Right cardiac atrium (tissue), 5 donors: ENCODE measurements at places on chromosomes 6 and 20. TPM values are rescaled to one million over a fixed set of nuclear protein-coding genes. Genes with fewer than 3 reads are reported as not detected.
A peak's percentile ranks its signal among the peaks of the same experiment; 100 is the strongest.

GRCh38 chr6:49202924-49203536, 260.0 kb downstream of the MMUT start:
- no peak for DNase-seq

GRCh38 chr20:49691818-49692568, 21.7 kb downstream of the B4GALT5 start:
- DNase-seq: no peak

DNA sequence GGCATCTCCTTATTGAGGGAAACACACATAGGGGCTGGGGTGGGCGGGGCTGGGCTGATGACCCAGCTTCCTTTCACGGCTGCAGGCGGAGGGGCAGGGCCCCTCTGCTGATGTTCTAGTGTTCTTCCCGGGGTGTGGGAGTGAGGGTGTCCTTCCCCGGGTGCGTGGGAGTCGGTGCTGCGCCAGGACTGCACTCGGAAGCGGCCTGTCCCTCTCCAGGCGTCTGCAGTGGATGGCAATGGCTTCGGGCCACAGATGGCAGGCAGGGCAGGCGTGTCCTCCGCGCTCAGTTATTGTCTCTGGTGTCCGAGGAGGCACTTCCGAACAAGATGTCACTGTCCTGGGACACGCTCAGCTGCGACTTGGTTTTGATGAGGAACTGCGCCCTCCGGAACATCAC, 19.2 kb downstream of the KCNG1 start:
- no peak for DNase-seq

- no peak for DNase-seq
Measured at GRCh38 chr6:157531986-157532365, 151.0 kb downstream of the ZDHHC14 start.

DNA sequence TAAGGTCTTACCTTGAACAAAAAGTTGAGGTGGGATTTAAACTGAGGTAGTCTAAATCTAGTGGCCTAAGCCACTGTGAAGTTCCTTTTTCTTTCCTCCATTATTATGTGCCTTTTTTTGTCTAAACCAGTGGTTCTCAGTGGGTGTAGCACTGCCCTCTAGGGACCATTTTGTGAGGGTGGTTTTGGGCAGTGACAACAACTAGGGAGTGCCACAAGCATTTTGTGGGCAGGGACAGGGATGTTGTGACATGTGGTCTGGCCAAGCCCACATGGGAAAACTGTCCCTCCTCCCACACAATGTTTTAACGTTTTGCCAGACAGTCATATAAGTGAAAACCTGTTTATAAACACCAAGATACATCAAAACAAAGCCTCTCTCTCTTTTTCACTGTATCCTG, 899.4 kb upstream of the FLRT3 start:
- DNase-seq: no peak

DNA sequence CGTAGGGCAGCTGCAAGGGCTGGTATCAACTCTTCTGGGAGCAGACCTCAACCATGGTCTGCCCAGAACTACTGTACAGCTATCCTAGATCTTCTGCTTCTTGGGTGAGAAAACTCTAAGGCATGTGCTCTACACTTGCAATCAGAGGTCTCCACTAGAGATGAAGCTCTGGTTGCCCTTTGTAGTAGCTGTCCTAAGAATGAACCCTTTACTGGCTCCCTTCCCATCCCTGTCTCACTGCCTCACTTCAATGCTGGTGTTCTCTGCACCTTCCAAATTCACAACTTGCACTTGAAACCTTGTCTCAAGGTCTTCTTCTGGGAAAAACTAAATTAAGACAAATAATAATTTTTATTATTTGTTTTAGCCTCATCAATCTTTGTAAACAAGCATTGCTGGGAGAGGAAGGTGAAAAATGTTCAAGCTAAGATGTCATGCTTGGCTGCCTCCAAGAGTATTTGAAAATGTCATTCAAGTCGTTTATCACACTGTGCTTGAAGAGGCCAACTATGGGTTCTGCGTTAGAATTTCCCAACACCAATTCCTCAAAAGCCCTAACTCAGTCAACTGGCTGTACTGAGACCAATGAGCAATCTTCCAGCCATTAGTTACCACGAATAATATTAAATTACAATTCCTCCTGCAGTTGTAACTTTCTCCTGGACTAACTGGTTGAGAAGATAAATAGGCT, 255.7 kb upstream of the PRND start:
- no peak for DNase-seq

HCK gene
- 9.0 TPM for total RNA-seq

DNA sequence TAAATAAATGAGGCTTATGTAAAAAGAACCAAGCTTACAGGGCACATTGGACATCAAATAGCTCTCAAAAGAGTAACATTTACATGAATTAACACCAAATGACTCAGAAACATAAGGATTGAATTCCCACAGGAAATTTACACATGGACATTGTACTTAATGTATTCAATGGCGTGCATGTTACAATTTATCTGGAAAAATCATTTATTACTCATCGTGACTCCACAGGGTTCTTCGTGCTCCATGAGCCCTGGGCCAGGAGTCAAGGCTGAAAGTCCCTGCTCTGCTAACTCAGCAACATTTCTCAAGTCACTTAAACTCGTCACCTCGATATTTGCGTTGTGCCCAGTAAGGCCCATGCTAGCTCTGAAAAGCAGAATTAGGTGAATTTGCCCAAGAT, 158.5 kb downstream of the PHACTR1 start:
- no peak for DNase-seq

GRCh38 chr20:34954904-34955230, 739 bp downstream of the GSS start:
- DNase-seq: peak; percentile 44

VIP gene
- 0.29 TPM for total RNA-seq

GLYATL3 gene
- not detected for total RNA-seq

DNA sequence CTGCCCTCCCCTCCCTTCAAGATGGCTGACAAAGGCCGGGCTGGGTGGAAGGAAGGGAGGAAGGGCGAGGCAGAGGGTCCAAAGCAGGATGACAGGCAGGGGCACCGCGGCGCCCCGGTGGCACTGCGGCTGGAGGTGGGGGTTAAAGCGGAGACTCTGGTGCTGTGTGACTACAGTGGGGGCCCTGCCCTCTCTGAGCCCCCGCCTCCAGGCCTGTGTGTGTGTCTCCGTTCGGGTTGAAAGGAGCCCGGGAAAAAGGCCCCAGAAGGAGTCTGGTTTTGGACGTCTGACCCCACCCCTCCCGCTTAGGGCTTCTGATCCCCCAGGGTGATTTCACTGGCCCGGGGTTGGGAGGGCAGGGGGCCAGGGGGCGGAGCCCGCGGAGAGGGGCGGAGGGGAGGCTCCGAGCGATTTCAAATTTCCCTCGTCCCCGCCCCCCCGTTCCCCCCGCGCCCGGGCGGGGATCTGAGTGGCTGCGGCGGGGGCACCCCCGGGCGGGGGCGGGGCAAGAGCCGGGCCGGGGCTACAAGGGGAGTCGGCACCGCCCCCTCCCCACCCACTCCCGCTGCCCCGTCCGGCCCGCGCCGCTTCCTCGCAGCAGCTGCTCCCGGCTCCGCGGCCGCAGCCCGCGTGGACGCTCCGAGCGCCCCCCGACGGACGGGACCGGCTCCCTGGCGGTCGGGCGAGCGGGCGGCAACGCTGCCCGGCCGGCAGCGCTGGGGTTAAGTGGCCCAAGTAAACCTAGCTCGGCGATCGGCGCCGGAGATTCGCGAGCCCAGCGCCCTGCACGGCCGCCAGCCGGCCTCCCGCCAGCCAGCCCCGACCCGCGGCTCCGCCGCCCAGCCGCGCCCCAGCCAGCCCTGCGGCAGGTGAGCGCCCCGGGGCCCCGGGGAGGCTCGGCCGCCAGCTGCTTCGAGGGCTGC, at the start of gene DNMT3B:
Gene DNMT3B, plus strand, starts transcription at position 555 of the 923 bp plus-strand sequence. CDS start 17,939 bp downstream, outside the sequence.
- peak; percentile 93 for DNase-seq

DNA sequence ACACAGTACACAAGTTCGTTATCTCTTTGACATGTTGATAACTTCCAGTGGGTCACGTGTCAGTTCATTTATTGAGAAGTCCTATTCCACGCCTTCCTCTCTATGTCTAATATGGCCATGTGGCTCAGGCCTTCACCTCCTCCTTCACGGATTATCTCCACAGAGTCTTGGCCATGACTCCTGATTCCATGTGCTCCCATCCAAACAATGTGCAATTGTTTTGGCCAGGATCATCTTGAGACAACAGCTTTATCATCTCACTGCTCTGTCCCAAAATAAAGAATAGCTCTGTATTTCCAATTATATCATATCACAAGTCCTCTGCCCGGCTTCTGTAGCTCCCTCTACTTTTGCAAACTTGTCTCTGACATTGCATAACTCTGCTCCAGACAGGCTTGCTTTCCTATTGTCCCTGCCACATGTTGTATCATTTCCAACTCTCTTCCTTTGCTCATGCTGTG, 11.1 kb upstream of the TXNDC5 start:
- no peak for DNase-seq

PGC gene
- not detected for total RNA-seq

GRCh38 chr6:55437141-55437540, 109.9 kb downstream of the GFRAL start:
- no peak for DNase-seq

GRCh38 chr6:104928141-104928540, 28.8 kb upstream of the LIN28B start:
- DNase-seq: no peak

DNA sequence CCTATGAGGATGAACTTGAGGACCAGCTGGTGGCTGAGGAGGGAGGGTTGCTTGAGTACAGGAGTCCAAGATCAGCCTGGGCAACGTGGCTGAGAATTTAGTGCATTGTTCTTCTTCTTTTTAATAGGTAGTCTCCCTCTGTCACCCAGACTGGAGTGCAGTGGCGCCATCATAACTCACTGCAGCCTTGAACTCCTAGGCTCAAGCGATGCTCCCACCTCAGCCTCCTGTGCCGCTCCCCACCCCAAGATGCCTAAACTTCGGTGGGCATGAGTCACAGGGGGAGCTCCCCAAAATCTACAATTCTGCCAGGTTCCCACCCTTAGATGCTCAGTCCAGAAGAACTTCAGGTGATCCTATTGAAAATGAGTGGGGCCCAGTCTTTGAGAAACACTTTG, 21.4 kb downstream of the FAM50B start:
- no peak for DNase-seq

DNA sequence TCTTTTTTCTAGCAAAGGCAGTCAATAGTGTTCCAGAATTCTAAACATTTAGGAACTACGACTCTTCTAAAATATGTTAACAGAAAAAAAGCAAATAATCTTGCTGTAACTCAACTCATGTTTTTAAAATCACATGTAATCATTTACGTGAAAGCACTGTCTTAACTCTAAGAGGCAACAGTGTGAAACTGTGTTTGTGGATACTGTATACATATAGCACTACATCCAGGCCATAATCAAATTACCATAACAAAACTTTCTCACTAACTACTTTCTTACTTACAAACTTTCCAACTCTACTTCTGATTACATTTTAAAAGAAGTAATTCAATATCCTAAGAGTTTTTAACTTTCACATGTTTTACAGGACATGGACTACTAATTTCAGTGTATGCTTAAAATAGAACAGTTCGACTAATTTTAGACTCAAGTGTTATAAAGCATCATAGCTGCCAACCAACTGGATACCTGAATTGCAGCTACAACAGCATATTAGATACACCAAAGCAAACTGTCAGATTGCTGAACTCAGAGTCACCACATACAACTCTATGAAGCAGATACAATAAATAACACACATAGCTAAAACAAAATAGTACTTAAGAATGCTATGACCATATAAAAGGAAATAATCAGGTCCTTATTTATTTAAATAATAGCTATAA, 121.6 kb upstream of the BEND6 start:
- DNase-seq: no peak

DNA sequence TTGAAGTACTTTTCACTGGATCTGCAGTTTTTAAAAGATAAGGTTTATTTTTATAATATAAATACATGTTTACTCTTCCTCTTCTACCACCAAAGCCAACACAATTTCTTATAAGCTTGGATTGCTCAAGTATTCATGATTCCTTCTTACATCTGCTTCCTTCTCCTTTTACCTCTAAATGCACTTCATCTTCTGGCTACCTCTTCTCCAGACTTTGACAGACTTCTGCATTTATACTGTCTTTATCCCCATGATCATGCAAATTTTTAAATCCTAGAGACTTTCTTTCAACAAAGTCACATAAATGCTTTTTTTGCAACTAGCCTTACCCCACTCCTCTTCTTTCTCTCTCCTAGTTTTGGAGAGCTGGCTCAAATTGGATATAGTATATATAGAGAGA, 142.9 kb downstream of the TFAP2B start:
- no peak for DNase-seq

- DNase-seq: no peak
Measured at GRCh38 chr20:9744551-9744950, 94.3 kb downstream of the PAK5 start.

DEFB132 gene
- total RNA-seq: not detected

DNA sequence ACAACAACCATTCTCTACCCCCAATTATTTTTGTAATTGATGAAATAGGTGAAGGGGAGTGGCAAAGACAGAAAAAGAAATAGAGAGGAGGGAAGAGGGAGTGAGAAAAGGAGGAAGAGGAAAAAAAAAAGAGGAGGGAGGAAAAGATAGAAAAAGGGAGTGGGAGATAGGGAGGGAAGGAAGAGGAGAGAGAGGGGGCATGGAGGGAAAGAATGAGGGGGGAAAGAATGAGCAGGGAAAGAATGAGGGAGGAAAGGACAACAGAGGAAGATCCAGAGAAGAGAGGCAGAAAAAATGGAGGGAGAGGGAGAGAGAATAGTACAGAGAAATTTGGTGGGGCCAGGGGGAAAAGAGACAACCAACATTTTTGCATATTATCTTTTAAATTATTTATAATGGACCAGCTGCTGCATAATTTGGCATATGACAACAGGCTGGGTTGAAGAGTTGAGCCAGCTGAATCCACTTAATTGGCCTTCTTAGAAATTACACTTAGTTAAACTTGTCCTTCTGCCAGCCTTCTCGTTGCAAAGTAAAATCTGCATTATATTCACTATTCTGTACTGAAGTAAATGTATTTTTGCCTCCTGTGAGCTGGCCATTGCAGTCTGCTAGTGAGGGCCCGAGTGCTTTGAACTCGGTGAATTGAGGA, 101.0 kb downstream of the ARHGAP18 start:
- DNase-seq: no peak
